ENCODE measurements at places on chromosomes 12 and 14.

- DNase-seq: no peak
Observed at GRCh38 chr14:91953170-91953985, 5.9 kb upstream of the FBLN5 start.

GRCh38 chr12:62254967-62255366 lies 5.2 kb upstream of the USP15 start:
- DNase-seq: no peak

GRCh38 chr12:4296751-4297150 lies 23.2 kb downstream of the CCND2 start:
- no peak for DNase-seq

GRCh38 chr12:7485095-7485494 lies 18.5 kb downstream of the CD163 start:
- no peak for DNase-seq

- DNase-seq: no peak
Observed at GRCh38 chr12:1934068-1934467, 15.6 kb upstream of the CACNA2D4 start.

DNA sequence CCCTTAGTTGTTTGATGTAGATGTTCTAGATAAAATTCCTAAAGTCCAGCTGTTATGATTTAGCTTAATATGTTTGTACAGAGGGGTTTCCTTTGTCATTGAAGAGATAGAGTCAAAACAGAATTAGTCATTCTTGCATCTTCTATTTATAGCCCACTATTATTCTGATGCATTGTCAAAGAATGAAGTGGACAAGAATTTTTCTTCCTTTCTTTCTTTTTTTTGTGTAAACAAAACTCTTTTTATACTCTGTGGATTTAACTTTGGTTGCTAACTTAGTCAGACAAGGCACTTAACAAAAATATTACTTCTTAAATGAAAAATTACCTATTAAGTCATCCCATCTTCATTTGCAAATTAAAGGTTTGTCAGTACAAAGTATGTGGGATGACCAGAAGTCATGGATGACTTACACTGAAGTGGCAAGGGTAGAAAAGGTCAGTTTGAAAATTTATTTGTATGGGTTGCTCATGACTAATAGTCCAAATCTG lies 215.6 kb upstream of the DDHD1 start:
- no peak for DNase-seq

- no peak for DNase-seq
Observed at GRCh38 chr12:132812631-132813305, 15.9 kb downstream of the GOLGA3 start.

DNA sequence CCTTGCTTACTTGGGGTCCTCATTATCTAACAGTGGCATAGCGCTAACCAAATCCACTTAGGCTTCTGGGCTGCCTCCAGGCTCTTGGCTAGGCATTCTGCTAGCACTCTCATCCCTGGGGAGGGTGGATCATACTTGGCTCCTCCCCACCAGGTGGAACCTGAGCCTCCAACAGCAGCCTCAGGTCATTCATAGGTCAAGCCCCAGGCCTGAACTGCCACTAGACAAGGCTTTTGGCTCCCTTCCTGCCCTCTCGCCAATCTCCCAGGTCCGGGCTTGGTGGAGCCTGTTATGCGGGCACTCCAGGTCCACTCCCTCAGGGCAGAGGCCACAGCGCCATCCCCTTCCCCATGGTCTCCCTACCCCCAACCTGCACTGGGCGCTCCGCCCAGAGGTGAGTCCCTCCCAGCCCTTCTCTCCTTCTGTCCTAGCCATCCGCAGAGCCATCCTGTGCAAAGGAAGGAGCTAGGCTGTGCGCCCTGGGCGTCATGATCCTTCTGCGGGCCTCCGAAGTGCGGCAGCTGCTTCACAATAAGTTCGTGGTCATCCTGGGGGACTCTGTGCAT lies 154.9 kb upstream of the AMIGO2 start:
- no peak for DNase-seq

DNA sequence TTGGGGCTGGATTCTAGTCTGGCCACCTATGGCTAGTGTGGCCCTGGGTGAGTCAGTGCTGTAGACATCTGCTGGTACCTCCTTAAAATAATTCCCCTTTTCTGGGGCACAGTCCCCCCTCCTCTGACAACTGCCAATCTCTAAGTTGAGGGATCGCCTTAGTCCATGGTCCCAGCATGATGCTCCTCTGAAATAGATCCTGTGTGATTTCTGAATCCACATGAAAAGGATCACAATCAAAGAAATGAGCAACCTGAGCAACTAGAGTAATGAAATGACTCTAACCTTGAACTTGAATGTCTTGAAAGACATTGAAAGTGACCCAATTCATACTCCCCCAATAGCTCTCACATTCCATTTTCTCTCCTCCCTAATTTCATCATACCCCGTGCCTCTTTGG lies 332.5 kb downstream of the VRK1 start:
- no peak for DNase-seq

GRCh38 chr14:31911160-31911559 lies 165.9 kb upstream of the ARHGAP5 start:
- DNase-seq: no peak

- DNase-seq: no peak
Observed at GRCh38 chr12:109989380-109989779, 6.8 kb downstream of the GIT2 start.

DNA sequence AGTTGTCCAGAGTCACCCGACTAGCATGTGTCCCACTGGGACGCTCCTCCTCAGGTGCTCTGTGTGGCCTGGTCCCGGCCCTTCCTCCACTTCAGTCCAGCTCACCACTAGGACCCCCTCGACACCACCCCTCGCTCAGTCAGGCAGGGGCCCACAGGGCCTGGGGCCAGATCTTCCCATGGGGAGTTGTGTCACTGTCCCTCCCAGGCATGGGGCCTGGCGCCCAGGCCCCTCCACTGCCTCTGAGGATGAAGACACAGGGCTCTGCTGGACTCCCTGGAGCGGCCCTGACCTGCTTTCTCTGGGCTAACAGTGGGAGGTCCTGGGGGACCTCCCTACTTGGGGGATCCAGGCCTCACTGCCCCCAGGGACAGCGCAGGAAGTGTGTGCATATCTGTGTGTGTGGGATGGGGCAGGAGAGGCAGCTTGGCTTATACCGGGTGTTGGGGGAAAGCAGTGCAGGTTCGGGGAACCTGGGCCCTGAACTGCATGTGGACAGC lies 43.8 kb downstream of the KRT80 start:
- no peak for DNase-seq

- DNase-seq: no peak
Observed at GRCh38 chr12:132631666-132632065, 13.1 kb downstream of the P2RX2 start.

GRCh38 chr14:100552524-100553125 lies 34.6 kb downstream of the BEGAIN start:
- DNase-seq: no peak

DNA sequence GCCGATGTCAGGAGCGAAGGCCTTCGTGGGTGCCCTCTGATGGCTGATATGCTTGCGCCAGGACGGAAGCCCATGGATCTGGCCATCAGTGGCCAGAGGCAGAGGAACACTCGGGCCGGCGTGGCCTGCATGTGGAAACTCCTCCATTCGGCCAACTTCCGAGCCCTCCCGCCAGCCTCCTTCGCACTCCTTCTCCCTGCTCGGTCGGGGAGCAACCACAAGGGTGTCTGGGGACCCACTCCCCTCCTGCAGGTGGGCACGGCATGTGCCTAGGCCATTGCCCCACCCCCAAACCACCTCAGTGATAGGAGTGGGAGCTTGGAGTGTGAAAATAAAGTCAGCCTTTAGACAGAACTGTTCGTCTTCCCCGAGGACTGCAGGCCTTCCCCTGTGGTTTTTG lies 231.3 kb downstream of the BCL11B start:
- DNase-seq: no peak
